ENCODE measurements at places on chromosomes 7 and 10.

DNA sequence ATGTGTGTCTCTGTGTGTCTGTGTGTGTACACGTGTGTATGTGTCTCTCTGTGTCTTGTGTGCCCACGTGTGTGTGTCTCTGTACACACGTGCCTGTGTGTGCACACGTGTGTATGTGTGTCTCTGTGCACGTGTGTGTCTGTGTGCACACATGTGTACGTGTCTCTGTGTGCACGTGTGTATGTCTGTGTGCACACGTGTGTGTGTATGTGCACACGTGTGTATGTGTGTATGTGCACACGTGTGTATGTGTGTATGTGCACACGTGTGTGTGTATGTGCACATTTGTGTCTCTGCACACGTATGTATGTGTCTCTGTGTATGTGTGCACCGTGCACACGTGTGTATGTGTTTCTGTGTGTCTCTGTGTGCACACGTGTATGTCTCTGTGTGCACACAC is 248.7 kb upstream of the SHH start:
- no peak for DNase-seq

DNA sequence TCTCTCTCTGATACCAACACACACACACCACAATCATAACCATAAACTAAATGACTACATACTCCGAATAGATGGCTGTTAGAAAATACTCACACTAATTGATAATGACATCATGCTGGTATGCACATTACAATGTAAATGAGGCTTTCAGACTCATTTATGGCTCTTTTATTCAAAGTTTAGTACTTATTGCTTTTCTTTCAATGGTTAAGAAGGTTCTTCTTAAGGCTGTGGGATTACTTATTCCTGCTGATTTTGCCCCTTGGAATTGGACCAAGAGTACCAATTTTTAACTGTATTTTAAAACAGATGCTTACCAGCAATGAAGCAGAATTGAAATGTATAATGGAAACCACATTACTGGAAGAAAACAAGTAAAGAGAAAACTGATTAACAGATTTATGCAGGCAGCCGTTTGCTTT is 20.6 kb upstream of the CABCOCO1 start:
- DNase-seq, result no peak

GRCh38 chr7:148156233-148156632 is 434.3 kb upstream of the C7orf33 start:
- DNase-seq, result no peak

GRCh38 chr10:90587081-90587491 is 270.8 kb downstream of the HTR7 start:
- DNase-seq, result no peak

DNA sequence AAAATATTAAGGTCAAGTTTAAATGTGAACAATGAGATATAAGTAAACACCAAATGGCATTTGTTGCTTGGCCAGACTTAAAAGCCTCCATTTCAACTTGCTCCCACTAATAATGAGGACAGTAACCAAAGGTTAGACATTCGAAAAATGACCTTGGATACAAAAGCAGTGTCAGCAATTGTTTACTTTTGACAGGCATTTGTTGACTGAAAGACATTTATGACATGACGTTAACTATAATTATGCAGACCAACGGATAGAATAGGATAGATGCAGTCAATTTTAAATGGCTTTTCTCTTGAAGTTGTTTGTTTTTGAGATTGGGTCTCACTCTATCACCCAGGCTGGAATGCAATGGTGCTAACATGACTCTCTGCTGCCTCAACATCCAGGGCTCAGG is 6.3 kb upstream of the WNT16 start:
- DNase-seq, result peak; percentile 46

GRCh38 chr7:40965774-40966173 is 737.1 kb downstream of the INHBA start:
- no peak for DNase-seq

GRCh38 chr10:22265839-22266537 is 48.2 kb upstream of the EBLN1 start:
- no peak for DNase-seq

GRCh38 chr7:21986096-21986495 is 40.4 kb upstream of the CDCA7L start:
- DNase-seq, result no peak

GRCh38 chr10:133341983-133342382 is 5.2 kb upstream of the PRAP1 start:
- no peak for DNase-seq

- no peak for DNase-seq
These were observed 95.5 kb upstream of the AGK start for GRCh38 chr7:141455723-141456122.

- DNase-seq, result no peak
These were observed 34.8 kb downstream of the GPR158 start for GRCh38 chr10:25209618-25210017.

- no peak for DNase-seq
These were observed 201.7 kb upstream of the KLF14 start for GRCh38 chr7:130935564-130936157.

DNA sequence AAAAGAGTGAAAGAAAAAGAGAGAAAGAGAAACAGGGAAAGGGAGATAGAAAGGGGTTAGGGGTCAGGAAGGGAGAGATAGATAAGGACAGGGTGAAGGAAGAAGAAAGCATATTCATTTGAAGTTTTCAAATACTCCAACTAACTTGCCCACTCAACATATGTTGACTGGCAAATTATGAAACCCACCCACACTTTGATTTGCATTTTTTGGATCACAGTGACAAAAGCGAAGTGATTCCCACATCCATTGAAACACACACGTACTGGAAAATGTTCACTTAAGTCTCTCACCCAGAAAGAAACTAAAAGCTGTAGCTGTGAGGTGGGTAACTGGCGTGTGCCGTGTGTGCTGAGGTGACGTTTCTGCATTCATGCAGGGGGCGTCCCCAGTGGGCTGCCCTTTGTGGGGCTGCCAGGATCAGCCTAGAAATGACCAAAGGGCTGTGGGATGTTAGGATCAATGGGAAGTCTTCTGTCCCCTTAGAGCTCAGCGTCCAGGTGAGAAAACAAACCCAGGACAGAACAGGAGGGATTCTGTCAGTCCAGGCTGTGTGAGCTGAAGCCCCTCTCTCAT is 134.9 kb upstream of the ADARB2 start:
- no peak for DNase-seq

- no peak for DNase-seq
These were observed 113.5 kb downstream of the LARP4B start for GRCh38 chr10:818010-818409.

- DNase-seq, result no peak
These were observed 88.1 kb downstream of the UNCX start for GRCh38 chr7:1320616-1321240.

GRCh38 chr10:114577133-114577532 is 80.9 kb downstream of the ABLIM1 start:
- DNase-seq, result no peak

DNA sequence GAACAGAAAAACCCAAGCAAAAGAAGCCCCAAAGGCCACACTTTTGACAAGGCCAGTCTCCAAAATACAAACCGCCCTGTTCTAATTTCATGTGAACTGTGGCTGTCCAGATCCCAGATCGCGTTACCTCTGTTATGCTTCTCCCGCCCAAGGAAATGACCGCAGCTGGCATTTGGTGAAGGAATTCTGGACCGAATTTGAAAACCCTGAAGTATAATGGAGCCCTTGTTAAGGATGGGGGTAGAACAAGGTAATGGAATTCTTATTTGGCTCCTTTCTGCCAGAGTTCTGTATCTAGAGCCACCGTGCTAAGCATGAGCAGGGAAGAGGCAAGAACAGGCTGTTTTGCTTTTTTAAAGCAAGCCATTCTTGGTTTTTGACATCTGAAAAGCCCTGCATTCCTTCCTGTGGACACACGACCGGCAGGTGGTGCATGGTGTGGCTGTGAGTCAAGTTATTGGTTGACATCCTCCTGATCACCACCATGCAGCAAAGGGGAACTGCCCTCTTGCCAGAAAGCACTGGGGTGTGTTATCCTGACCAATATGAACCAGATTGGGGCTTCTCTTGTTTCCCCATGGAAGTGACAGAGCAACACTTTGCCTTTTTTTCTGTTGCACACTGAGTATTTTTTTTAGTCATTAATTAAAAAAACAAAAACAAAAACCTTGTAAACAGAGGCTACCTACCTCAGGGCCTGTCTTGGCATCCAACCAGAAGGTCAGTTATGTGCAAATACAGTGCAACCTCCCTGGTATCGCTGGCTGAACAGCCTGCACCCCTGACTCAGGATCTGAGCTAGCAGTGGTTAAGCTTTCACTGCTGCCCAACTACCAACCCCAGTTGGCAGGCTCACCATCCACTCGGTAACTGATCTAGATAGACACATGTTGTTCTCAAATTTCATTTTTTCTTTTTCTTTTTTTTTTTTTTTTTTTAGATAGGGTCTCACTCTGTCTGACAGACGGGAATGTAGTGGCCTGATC is 14.2 kb downstream of the UCMA start:
- DNase-seq, result no peak

DNA sequence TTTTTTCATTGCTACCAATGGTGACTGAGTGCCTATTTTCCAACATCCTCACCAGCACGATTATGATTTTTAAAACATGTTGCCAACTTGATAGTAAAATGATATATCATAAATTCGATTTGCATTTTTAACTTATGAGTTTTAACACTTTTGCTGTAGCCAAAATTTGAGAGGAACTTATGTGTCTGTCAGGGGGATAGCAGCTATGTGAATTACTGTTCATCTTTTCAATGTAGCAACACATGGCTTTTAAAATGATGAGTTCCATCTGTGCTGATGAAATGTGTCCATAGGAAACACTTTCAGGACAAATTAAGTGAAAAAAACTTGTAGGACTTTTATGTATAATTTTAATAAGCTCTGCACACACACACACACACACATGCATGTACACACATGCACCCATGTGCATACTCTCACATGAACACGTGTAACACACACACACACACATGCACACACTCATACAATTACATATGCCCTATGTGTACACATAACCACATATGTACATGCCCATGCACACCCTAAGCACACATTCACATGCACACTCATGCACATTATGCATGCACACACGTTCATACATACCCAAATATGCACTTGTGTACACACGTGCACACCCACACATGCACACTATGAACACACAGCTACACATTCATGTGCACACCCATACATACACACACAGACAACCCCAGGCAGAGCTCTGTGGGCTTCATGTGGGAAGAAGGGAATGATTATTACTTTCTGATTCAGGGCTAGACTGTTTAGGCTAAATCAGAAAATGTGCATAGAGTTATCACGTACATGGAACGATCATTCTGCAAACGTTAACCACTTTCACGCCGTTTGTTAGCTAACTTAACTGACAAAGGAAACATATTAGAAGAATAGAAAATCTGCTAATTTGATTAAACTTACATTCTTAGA is 68.9 kb downstream of the C10orf143 start:
- no peak for DNase-seq
